Activated naive CD4-positive, alpha-beta T cell treated with anti-CD3 and anti-CD28 coated beads for 36 hours (primary cell): ENCODE measurements at places on chromosomes 11 and 22. TPM values are rescaled to one million over a fixed set of nuclear protein-coding genes. Genes with fewer than 3 reads are reported as not detected.

Gene OR6M1
- not detected for total RNA-seq

Gene FXYD2
- not detected for total RNA-seq

Gene PATE2
- not detected for total RNA-seq

Gene PLA2G3
- total RNA-seq = not detected

Gene TTLL12
- 63.1 TPM for total RNA-seq

GRCh38 chr22:23240639-23241389 is 60.5 kb downstream of the BCR start:
- DNase-seq = peak; percentile 79

DNA sequence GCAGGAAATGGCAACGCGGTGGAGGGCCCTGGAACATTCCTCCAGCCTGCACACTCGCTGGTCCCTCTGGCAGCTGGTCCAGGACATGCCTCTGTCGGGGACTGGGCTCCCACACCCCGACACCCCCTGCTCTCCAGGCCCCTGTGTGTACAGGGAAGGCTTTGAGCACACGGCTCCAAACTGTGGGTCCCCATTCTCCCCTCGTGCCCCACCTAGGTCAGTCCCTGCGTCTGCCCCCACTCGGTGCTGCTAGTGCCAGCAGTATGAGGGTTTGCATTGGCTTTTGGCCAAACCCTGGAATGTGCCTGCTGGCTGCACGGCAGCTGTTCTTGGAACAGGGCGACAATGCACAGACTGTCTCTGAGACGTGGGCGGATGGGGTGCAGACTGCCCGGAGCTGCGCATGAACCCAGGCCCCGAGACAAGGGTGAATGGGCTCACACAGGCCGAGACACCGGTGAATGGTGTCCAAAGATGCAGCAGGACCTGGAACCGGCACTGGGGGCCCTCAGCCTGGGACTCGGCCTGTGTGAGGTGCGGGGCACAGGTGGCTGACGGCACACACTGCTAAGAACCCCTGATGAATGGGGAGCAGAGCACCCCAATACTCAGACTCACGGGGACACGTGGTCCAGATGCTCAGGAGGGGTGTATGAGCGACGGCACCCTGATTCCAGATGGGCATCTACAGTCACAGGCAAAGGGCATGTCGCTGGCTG is 7.5 kb upstream of the SYT8 start:
- DNase-seq = no peak

DNA sequence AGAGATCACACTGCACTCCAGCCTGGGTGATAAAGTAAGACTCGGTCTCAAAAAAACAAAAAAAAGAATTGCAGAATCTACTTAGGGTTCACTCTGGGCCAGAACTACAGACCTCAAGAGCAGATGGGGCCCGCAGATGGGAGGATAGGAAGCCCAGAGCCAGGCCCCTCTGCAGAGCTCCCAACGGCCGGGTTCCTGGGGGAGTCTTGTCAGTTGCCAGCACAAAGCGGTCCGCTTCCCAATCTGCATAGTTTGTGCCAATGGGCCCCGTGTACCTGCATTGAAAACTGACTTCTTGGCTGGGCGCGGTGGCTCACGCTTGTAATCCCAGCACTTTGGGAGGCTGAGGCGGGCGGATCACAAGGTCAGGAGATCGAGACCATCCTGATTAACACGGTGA is 1.7 kb upstream of the CHID1 start:
- no peak for DNase-seq

- DNase-seq = no peak
These were observed 736.9 kb downstream of the BRD1 start for GRCh38 chr22:49090853-49091135.

- no peak for DNase-seq
These were observed 558 bp downstream of the TSPAN4 start for GRCh38 chr11:843086-843734.

GRCh38 chr22:48441553-48441850 is 1386.2 kb downstream of the BRD1 start:
- DNase-seq = no peak

- no peak for DNase-seq
These were observed 163.3 kb upstream of the RASSF10 start for GRCh38 chr11:12845739-12846358.

GRCh38 chr22:48785792-48786678 is 1041.6 kb downstream of the BRD1 start:
- DNase-seq = no peak

GRCh38 chr11:118240999-118241763 is 11.0 kb downstream of the MPZL3 start:
- DNase-seq = peak; percentile 87

GRCh38 chr11:64633555-64634159 is 42.6 kb downstream of the SLC22A12 start:
- DNase-seq = no peak

GRCh38 chr11:11626128-11626527 is 4.3 kb upstream of the GALNT18 start:
- DNase-seq = no peak

- DNase-seq = peak; percentile 31
These were observed 1.2 kb downstream of the CAPRIN1 start for GRCh38 chr11:34052608-34053160.

DNA sequence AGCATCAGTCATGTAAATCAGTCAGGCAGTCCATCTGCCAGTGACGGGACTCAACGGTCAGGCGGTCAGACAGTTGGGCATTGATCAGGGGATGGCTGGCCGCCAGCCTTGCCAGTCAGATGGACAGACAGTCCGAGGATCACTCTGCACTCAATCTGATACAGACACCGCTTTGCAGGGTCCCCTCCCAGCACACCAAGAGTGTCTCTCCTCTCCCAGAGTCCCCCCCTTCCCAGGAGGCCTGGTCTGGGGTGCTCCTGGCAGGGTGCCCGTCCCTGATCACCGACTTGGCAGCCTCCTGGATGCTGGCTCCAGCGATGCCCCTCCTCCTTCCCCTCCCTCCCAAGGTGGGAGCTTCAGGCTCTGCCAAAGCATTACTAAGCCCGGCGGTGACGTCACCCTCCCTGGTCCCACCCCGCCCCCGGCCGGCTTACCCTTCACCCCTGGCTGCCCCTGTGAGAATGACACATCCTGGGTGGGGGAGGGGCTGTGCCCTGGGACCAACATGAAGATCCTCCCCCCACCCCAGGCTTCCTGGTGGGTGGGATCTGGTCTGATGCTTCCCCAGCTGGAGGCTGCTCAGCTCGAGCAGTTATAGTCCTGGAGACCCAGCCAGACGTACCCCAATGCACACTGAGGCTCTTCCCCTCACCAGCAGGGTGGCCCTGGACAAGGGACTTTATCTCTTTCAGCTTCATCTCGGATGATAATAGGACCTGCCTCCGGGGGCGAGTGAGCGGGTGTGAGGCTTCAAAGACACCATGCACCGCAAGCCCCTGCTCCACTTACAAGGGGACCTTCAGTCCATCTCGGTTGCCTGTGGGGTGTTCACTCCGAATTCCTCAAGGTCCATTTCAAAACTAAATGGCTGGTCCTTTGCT is 69.2 kb downstream of the CD82 start:
- no peak for DNase-seq
